ENCODE measurements at places on chromosomes 2 and 18. TPM values are rescaled to one million over a fixed set of nuclear protein-coding genes. Genes with fewer than 3 reads are reported as not detected.

DNA sequence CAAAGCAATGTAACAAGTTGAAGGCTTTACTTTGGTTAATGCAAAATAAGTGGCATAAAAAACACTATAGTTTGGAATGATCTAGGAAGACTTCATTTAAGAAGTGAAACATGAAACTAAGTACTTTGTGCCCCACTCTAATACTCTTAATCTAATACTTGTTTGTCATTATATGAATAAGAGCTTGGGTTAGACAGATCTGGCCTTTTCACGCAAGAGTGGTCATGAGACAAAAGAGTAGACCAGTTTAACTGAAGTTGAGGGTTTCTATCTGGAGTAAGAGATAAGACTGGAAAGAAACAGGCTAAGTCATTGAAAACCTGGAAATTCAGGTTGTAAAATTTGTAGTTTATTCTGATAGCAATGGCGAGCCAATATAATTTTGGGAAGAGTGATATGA is 2.8 kb downstream of the SLC30A6 start:
- DNase-seq: no peak

- DNase-seq: peak; percentile 1
Observed at GRCh38 chr2:88307817-88308216, 137.7 kb downstream of the THNSL2 start.

DNA sequence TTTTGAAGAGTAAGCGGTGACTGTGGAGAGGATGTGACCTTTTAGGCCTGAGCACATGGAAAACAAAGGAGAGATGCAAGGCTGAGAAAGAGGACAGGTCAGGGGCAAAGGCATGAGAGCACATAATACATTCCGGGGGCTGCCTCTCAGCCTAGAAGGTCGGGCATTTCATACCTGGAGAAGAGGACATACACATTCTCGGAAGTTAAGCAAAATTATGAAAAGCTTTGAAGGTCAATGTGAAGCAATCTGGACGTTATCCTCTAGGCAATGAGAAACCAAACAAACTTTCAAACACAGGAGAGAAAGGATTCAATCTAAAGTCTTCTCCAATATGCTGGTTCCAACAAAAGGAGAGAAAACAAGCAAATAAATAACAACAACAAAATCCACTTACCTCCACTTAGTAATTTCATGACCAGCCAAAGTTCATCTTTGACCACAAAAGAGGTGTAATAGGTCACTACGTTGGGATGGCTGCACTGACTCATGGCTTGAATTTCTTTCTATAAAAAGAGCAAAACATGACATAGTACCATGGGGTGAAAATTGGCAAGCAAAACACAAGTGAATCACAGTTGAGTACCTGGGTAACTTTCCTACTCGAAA is 80.4 kb downstream of the STK39 start:
- peak; percentile 26 for DNase-seq

DNA sequence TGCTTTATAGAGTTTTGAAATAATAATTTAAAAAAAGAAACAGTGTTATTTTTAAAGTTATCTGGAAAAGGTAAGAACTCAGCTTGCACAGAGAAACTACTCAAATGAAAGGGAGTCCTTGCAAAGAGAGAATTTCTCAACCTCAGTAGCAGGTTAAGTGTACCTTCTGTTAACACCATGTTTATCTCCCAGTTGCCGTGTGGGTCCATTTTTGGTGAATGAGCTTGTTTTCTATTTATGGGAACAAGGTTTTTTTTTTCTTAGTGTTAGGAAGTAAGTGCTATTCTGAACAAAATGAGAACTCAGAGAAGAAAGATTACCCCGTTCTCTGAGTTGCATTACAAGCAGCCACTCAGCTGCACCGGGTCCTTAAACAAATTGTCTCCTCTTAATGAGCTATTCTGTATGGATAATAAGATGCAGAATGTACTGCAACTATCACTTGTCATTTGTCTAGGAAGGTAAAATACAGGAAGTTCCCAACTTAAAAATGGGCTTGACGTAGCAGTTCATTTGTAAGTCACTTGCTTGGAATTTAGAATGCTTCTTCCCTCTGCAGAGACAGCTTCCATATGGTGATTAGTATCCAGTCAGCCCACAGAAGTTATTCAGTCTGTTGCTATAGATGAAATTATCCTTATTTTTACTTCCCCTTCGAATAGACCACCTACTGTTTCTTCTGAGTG is 74.9 kb downstream of the LTBP1 start:
- DNase-seq: peak; percentile 80

The MEMO1 gene
- total RNA-seq: 34.8 TPM

The DSG1 gene
- not detected for total RNA-seq

All from fibroblast of villous mesenchyme (primary cell).